ENCODE measurements at places on chromosomes 2 and 18.

DNA sequence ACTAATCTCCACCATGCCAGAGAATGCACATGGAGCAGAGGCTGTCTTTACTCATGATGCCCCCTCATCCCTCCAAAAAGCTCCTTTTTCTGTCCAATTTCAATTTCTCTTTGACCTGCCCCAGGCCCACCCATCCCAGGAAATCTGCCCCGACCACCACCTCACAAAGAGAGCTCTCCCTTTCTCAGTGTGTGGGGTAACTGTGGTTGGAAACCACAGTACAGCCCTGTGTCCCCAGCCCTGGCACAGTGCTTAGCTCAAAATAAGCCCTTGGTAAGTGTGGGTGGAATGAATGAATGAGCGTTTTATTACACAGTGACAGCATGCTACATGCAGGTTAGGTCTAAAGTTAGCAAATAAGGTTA, 43.7 kb upstream of the CAB39 start:
- no peak for DNase-seq

DNA sequence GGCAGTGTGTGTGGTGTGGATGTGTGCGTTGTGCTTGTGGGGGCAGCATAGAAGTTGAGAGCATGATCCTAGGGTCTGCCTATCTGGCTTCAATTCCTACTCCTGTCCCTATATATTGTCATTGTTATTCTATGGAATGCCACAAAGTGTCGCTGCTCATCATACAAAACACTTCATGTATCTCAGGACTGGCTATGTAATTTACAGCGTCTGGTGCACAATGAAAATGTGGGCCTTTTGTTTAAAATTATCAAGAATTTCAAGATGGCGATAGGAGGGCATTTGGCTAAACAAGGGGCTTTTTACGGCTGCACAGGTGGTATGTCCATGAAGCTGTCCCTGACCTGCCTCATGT, 3.4 kb downstream of the SERPINB2 start:
- no peak for DNase-seq

DNA sequence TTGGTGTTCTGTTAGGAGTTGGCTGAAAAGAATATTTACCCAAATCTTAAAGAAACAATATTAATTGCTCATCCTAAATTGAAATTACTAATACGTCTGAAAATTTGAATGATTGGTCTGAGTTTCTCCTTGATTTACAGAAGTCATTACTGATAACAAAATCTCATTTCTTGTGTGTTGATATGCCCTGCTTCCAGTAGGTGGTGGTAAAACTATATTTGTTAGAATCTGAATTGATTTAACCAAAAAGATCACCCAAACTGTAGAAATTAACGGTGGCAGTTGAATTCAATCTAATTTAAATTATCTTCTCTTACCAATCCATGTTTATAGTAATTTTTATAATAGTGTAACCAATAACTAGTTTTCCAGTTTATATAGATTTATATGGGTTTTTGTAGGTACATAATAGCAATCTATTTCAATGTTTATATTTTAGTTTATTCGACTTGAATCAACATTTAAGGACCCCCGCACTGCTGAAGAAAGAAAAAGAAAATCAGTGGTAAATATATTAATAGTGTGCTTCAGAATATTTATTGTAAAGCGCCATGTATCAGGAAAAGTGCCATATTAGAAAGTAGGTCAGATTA, 38.3 kb downstream of the PAPOLG start:
- no peak for DNase-seq

DNA sequence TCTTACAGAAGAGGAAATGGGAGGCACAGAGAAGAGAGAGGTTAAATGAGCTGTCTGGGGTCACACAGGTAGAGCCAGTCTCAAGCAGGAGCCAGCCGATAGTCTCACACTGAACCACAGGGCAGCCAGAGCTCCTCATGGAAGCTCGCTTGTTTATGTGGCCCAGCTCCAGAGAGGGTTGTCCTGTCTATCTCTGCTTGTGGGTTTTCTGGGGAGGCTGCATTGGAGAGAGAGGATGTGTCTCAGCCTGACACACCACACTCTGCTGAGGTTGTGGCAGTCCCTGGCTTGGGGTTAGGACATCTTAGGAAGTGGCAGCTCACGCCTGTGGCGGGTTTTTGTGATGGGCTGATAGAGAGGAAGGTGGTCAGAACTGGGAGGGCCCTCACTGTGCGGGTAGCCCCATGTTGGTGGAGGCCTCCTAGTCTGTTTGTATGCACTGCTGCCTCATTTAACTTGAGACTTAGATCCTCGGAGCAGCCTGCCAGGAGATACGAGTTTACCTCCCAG, 52.3 kb downstream of the TCF7L1 start:
- DNase-seq, result no peak

- DNase-seq, result no peak
Observed at GRCh38 chr2:231450548-231450989, 13.7 kb downstream of the NCL start.

DNA sequence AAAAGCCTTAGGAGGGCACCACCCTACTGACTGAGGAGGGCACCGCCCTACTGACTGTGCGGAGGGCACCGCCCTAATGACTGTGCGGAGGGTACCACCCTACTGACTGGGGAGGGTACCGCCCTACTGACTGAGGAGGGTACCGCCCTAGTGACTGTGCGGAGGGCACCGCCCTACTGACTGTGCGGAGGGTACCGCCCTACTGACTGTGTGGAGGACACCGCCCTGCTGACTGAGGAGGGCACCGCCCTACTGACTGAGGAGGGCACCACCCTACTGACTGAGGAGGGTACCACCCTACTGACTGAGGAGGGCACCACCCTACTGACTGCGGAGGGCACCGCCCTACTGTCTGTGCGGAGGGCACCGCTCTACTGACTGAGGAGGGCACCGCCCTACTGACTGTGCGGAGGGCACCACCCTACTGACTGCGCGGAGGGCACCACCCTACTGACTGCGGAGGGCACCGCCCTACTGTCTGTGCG, 150.2 kb upstream of the NFATC1 start:
- DNase-seq, result no peak

- no peak for DNase-seq
Observed at GRCh38 chr2:84911135-84911678, 5.8 kb downstream of the TMSB10 start.

DNA sequence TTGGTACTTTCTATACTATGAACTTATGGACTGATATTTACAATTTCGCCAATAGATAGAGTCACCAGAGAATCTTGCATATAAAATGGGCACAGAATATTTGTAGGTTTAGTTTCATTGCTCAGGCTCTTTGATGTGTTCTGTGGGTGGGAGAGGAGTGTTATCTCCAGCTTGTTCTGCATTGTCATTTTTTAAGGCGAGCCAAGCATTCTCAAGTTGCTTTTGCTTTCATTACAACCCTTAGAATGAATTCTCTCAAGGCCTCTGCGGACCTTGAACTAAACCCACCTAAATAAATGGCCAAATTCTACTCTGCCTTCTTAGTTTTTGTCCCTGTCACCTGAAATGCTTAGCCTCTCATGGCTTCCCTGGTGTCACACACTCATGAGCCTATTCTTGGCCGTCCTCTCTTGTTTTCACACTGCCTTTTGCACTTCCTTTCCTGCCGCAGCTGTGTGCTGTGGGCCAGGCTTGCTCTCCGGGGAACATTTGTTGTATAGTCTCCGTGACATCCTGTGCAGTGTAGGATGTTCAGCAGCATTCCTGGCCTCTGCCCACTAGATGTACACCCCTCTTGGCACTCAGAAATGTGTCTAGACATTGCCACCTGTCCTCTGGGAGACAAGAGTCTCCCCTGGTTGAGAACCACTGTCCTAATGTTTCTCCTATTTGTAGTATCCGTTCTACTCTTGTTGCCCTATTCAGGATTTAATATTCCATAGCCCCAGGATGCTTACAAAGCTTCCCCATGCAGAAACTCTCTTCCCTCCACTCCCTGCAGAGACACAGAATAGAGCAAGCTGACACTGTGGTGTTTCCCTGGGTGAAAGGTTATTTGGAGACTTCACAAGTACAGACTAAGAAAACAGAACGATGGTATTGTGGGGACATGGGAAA, 255.6 kb downstream of the PTPRM start:
- DNase-seq, result no peak

DNA sequence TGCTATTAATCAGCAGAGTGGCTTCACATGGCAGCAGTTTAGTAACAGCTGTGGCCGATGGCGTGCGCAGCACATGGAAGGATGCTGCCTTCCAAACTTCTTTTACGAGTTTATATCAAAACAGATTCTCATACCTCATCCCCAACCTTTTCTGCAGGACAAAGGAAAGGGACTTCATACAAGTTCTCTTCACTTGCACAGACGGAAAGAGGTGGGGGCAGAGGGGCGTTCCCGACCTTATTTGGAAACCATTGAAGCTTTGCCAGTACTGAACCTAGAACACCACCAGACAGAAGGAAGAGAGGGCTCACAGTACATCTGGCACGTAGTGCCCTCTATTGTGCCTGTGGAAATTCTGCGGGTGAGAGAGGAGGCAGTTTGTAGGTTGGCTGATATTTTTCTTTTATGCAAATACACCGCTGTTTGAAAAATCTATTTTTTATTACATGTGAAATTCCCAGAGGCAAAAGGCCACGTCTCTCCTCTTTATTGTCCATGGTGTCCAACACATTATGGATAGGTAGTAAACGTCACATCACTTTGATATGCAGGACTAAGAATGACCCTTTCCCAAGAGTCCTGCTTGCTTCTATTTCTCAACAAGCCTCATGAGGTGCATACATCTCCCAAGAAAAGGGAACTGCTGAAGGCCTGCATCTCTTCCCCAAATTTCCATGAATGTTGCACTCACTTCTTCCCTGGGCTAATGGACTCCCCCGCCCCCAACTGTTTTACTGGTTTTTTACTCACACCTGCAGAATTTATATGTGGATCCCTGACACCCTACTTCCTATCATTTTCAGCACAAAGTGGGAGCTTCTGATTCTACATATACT, 31.3 kb downstream of the COLEC12 start:
- DNase-seq, result no peak

GRCh38 chr2:53247956-53248735, 519.5 kb upstream of the CHAC2 start:
- DNase-seq, result no peak

GRCh38 chr2:43125090-43125998, 101.1 kb downstream of the ZFP36L2 start:
- no peak for DNase-seq

DNA sequence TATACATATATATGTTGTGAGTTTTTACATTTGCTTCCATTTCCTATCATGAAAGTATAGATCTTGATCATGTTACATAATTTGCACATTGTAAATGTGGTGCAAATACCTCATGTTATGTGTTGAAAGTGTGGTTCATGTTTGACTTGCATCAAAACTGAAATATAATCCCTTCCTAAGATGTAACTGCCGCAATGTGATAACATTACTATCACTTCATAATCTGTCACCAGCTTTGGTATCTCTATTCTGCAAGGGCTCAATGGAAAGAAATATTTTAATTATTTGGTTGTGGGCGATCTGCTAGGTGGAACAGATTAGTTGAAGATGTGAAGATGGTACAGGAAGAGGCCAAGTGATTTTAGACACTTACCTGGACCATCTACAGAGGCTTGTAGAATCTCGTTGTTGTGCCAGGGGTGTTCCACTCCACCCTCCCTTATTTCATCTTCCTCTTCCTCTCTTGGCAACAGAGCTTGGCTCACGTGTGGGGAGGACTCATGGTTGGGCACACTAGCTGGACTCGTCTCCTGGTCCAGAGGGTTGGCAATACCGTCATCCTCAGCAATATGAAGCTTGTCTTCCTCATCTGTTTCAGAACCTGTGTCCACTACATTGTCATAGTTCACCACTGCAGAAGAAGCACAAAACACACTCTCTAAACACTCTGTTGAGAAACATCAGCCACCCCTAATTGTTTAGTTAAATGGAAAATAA, 90.4 kb downstream of the ZEB2 start:
- no peak for DNase-seq

DNA sequence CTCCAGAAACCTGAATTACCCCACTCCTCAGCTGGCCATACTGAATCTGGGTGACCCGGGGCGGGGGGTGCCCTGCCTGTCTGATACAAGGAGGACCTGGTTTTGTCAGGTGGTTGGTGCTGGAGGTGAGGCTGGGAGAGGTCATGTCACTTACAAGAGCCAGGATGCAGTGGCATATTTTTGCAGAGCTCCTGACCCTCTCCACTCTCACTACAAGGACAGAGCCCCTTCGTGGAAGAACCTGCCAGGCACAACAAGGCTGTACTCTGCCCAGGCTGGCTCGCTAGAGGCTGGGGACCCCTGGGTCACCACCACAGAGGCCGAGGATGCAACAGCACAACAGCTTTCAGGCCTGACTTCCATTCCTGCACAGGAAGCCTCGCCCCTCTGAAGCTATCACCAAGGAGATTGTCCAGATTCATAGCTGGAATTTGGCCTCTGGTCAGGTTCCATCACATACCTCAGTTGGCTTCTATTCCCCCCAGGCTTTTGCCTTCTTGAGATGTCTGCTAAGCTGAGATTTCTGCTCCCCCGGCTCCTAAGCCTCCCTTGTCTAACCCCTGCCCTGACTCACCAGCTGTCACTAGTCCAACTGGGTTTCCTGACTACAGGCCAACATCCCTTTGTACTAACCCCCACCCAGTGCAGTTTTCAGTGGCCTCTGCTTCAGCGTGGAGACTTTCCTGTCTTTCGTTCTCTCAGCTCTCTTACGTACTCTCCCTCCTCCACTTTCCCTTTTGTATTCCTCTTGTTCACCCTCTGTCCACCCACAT, 132.5 kb upstream of the EPAS1 start:
- DNase-seq, result no peak

DNA sequence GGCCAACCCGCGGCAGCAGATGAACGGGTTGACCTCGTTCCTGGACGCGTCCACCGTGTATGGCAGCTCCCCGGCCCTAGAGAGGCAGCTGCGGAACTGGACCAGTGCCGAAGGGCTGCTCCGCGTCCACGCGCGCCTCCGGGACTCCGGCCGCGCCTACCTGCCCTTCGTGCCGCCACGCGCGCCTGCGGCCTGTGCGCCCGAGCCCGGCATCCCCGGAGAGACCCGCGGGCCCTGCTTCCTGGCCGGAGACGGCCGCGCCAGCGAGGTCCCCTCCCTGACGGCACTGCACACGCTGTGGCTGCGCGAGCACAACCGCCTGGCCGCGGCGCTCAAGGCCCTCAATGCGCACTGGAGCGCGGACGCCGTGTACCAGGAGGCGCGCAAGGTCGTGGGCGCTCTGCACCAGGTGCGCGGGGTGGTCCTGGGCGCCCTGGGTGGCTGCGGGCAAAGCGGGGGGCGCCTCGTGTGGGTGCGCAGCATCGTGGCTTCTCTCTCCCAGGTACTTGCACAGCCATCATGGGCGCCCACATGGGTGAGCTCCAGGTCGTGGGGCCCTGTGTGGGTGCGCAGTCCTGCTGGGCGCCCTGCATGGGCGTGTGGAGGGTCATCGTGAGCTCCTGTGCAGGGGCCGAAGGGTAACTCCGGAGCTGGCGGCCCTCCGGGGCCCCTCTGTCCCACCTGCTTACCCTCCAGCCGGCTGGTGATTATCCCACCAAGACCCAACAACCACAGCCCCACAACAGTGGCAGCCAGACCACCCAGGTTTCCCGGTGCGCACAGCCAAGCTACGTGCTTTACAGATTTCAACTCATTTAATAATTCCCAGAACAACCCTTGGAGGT, 64.2 kb downstream of the TPO start:
- no peak for DNase-seq
